ENCODE measurements at places on chromosomes 13 and 19.

- no peak for DNase-seq
Observed at GRCh38 chr13:113989585-113990300, 15.9 kb upstream of the C13orf46 start.

- DNase-seq, result no peak
Observed at GRCh38 chr19:13717194-13717643, 47.1 kb upstream of the MRI1 start.

- DNase-seq, result no peak
Observed at GRCh38 chr19:42066075-42066754, 3.8 kb downstream of the GRIK5 start.

DNA sequence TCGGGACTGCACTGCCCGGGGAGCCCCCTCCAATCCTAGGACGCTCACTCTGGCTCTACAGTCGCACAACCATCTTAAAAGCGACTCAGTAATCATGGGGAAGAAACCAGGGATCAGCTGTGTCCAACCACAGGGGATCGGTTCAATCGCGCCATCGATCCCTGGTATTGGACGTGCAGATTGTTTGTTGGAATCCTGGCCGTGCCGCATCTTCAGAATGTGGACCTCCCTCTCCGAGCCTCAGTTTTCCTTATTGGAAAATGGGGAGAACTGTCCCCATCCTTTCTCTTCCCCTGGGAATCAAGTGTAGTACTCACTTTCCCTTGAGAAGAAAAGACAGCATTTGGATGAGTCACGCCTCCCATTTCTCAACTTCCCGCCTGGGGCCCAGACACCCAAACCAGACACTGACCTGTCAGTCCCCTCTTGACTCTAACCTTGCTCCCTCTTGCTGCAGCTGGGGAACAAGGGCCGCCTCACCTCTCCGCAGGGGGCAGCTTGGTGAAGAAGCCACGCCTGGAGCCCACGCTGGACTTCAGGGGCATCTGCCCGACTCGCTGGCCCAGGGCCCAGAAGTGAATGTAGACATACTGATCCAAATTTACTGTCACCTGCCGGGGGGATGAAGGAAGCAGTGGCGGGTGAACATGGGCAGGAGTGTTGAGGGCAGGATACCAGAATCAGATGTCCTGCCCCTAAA is 17.6 kb downstream of the EMP3 start:
- DNase-seq, result no peak

- DNase-seq, result no peak
Observed at GRCh38 chr13:111508902-111509509, 188.6 kb downstream of the TEX29 start.

- DNase-seq, result no peak
Observed at GRCh38 chr13:31267126-31267784, 67.5 kb downstream of the B3GLCT start.

DNA sequence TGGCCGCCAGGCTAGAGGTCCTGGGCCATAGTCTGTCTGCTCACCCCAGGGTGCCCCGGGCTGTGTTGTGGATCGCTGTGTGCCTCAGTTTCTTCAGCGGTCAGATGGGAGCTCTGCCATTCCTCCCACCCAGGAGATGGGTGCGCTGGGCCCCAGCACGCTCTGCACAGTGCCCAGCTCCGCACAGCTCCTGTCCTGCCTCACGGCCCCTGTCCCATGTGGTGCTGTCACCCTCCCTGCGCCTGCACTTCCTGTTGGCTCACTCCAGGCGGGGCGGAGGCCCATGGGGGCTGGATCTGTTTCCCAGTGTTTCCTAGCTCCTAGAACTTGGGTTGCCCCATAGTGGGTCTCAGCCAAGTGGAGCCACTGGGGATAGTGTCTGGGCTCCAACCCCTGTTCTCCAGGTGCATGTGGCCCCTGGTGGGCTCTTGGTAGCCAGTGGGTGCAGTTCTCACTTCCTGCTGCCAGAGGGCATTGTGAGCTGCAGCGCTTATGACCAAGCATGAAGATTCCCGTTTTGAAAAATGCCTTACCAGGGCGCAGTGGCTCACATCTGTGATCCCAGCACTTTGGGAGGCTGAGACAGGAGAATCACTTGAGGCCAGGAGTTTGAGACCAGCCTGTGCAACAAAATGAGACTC is 69.8 kb downstream of the KDM4B start:
- DNase-seq, result no peak

DNA sequence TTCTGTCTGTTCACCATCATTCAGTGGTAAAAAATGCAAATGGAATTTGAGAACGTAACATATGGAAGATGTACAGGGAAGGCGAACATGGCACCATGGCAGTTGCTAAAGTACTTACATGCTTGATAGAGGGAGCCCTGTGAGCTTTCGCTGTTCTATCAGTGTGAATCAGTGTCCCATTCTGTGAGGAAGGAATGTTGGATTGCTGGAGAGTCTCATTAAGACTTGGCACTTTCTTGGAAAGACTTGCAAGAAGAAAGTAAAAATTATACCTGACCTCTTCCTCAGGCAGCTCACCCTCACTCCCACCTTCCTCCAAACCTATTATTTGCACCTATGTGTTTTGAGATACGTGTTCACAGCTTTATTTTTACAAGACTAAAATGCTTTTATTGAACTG is 43.5 kb downstream of the FREM2 start:
- DNase-seq, result no peak

DNA sequence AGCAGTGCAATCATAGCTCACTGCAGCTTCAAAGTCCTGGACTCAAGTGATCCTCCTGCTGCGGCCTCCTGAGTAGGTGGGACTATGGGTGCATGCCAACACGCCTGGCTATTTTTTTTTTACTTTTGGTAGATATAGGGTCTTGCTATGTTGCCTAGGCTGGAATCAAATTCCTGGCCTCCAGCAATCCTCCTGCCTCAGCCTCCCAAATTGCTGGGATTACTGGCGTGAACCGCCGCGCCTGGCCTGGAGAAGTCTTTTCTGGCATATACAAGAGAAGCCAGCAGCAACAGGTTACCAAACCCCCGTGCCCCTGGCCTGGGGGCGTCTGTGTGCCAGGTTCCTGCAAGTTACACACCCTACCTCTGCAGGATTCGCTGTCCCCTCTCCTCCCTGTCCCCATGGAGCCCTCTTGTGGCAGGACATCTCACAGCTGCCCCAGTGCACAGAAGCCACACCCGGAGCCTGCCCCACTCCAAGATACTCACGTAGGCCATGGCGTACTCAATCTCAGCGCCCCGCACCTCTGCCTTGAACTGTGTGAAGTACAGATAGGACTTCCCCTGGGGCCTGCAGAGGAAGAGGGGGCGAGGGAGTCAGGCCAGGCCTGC is 9.9 kb downstream of the MYDGF start:
- no peak for DNase-seq

- DNase-seq, result peak; percentile 64
Observed at GRCh38 chr19:43532962-43533545, at the start of gene ZNF575. ZNF575 (plus strand) TSS chr19:43533188; CDS start chr19:43534423, 1,235 bp downstream.

GRCh38 chr13:99916366-99917103 is 55.0 kb downstream of the ZIC5 start:
- no peak for DNase-seq

DNA sequence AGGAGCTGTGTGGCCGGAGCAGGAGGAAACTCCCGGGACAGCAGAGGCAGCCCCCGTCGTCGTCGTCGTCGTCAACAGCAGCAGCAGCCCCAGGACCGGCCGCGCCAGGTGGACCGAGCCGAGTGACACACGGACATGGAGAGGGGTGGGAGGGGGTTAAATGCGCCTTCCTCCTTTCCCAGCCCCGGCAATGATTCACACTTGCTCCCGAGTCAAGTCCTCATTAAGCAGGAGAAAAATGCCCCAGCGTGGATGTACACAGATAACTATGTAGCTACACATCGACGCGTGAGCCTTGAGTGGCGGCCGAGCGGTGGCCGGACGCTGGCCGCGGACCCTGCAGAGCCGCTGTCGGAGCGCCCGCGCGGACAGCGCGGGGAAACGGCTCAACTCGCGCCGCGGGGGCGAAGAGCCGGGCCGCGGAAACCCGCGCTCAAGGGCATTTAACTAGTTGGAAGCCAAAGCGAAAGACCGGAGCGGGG is 645 bp downstream of the UBL3 start:
- peak; percentile 4 for DNase-seq
